Left ventricle myocardium superior (tissue), 1 donor: ENCODE measurements at places on chromosomes 2 and 18.

DNA sequence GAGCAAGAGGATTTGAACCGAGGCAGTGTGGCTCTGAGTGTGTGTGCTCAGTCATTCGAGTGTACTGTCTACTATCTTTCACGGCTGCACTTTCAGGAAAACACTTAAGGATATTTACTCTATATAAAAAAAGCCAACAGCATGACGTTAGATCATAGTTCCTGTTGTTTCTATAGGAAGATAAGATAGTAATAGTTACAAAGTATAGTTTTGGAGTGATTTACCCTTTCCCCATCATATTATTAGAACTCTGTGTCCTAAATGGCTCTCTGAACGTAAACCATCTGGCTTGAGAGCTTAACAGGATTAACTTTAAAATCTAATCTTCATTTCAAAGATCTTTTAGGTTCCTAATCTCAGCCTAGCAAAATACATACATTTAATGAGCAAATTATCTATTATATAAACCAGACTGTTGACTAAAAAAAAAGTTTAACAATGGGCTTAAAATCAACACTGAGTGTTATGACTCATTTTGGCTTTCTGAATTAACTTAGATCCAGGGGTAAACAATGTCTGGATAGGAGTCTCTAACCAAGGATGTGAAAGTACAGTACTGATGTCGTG lies 150.3 kb upstream of the DNMT3A start:
- DNase-seq: no peak

DNA sequence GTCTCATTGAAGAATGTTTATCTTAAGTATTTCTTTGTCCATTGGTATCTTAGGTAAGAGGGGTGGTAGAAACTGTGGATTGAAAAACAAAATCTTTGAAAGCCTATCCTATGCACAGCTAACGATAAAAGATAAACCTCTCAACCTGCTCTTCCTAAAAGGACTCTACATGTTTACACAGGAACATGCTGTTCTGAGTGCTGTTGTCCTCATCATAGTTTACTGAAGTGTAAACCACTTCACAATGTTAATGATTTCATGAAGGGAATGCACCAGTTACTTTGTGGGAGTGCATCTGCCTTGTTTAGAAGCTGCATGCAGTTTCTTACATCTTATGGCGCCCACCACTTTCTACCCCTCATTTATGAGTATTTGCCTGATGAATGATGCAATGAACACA lies 1.2 kb downstream of the ACMSD start:
- DNase-seq: no peak

DNA sequence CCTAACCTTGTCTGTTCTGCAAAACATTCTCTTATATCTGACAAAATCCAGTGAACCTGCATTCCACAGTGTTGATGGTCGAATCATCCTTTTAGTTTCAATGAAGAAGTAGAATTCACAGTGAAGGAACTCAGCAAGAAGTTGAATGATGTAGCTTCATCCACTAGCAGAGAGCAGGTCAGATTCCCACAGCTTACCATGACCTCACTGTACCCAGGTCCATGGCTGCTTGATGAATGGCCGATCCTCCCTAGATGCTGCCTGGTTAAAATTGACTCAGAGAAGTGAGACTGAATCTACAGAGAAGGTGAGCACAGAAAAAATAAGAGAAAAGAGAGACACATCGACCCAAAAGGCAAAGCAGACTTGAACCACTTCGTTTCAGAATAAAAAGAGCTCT lies 906.0 kb upstream of the CHAC2 start:
- DNase-seq: no peak

- no peak for DNase-seq
Observed at GRCh38 chr2:44510246-44510645, 148.5 kb downstream of the CAMKMT start.

- DNase-seq: no peak
Observed at GRCh38 chr18:62071071-62071470, 115.8 kb downstream of the PIGN start.

DNA sequence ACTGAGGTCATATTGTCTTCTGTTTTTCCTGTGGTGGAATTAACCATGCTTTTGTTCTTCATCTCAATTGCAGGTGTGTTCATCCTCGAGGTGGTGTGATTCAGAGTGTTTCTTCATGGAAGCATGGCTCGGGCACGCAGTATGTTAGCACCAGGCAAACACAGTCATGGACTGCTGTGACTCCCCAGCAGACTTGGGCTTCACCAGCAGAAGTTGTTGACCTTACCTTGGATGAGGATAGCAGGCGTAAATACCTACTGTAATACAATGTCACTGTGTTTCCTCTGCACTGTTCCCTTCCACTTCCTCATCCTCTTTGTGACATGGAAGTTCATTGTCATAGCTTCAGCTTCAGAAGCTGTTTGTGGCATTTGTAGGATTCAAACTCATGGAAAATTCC lies 158.7 kb downstream of the HAUS1 start:
- no peak for DNase-seq

- DNase-seq: no peak
Observed at GRCh38 chr18:37487400-37487867, 78.2 kb downstream of the CELF4 start.

- no peak for DNase-seq
Observed at GRCh38 chr2:15761056-15761455, 169.4 kb downstream of the DDX1 start.

GRCh38 chr2:106160786-106161261 lies 33.3 kb downstream of the UXS1 start:
- DNase-seq: no peak

- DNase-seq: no peak
Observed at GRCh38 chr2:39306626-39307025, 62.9 kb upstream of the CDKL4 start.

DNA sequence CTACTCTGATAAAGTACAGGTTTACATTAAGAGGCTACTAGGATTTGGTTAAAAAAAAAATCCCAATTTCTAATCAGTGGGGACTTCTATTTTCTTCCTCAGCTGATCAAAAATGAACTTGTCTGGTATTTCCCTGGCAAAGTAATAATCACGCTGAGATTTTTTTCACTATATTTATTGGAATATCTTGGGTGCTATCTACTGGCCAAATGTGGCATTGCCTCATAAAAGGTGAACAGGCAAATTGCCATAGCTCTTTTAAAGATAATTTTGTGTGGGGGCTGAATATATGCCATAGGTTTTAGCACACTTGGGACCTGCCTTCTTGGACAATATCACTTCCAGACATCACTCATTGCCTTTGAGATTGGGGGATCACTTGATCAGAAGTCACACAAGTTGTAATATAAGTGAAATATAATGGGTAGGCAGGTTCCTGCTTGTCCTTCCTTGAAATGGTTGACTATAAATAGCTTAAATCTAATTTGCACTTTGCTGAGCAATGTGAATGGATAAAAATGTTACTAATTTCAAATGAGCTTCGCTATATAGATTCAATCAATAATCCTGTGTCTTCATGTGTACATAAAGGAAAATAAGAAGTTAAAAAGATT lies 7.0 kb upstream of the NXPH2 start:
- DNase-seq: no peak

DNA sequence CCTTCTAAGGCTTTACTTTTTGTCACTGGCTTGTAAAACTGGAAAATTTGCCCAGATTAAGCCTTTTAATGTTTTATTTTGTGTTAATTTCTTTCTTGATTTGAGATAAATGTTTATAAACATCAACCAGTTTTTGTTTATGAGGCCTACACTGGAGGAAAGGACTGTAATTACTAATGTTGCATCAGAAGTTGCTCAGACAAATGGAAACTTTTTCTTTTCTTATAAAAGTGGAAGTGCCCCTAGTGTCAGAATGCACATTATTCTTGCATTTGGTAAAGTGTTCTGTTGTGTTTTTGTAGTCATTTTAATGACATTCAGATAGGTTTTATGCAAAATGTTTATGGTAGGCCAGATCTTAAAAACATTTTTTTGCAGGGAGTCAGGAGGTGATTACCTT lies 25.3 kb downstream of the LCLAT1 start:
- no peak for DNase-seq

DNA sequence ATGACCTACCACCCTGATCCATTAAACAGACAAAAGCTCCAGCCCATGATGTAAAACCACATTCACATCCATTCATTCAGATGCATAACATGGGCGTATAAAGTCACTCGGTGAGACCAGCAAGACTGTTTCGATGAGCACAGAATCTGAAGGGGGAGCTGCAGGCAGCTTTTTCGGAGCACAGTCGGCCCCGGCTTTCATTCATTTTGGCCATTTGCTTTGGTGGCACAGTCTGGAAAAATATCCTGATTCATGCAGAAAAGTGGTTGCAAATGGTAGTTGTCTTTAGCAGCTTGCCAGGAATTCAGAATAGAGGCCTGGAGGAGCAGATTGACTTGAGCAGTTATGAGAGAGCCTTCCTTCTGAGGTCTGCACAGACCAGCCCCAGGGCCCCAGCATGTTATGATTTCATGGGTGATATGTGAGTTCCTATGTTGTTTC lies 11.2 kb downstream of the ARID5A start:
- no peak for DNase-seq

DNA sequence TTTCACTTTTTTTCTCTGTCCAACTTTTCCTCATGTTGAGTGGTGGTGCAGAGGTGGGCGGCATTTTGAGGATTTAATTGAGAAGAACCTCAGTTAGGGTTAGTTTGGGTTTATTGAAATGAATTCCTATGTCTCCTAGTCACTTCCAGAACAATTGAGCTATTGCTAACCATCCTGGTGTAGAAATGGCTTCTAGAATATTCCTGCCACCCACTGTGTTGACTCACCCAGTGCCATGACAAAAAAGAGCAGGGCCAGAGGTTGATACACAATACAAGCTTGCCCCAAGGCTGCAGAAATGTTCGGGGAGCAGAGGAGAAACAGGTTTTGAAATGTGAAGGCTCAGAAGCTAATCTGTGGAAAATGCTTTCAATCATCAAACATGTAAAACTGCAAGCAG lies 167.1 kb upstream of the TRIB2 start:
- no peak for DNase-seq

GRCh38 chr2:134842930-134843490 lies 4.6 kb downstream of the ACMSD start:
- DNase-seq: no peak

GRCh38 chr2:46981662-46982350 lies 66.2 kb upstream of the MCFD2 start:
- no peak for DNase-seq

- DNase-seq: no peak
Observed at GRCh38 chr2:144233733-144234541, 286.0 kb downstream of the ZEB2 start.

- peak; percentile 78 for DNase-seq
Observed at GRCh38 chr2:144403933-144404332, 116.0 kb downstream of the ZEB2 start.

DNA sequence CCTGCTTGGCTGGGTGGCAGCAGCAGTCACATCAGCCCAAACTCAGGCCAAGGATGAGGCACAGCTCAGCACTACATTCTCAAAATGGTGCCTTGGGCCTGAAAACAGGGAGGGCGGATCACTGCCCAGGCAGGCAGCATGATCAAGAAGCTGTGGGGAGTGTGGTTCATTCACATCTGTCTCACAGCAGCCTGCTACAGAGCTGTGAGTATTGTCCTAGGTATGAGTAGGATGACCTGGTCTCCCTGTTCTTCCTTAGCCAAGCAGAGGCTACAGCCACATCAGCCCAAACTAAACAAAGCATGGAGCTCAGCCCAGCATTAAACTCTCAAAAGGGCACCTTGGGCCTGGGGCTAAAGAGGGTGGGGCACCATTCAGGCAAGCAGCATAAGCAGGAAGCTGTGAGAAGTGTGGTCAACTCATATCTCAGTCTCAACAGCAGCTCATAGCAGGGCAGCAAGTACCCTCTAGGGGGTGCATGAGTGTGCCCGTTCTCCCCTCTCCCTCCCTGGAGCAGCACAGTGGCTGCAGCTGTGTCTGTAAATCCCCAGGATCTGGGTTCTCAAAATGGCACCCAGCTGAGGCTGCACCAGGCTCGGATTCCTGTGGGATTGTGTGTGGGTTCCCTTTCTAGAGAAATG lies 139.6 kb downstream of the TRABD2A start:
- DNase-seq: no peak
